ENCODE measurements at places on chromosomes 2 and 18. TPM values are rescaled to one million over a fixed set of nuclear protein-coding genes. Genes with fewer than 3 reads are reported as not detected.

The ARID5A gene
- 27.9 TPM for total RNA-seq

- no peak for DNase-seq
Measured at GRCh38 chr2:84427235-84428138, 31.6 kb downstream of the SUCLG1 start.

The CXCR2 gene
- 0.33 TPM for total RNA-seq

The MOCOS gene
- 14.3 TPM for total RNA-seq

- DNase-seq: no peak
Measured at GRCh38 chr2:22934747-22935146, 450.2 kb upstream of the KLHL29 start.

DNA sequence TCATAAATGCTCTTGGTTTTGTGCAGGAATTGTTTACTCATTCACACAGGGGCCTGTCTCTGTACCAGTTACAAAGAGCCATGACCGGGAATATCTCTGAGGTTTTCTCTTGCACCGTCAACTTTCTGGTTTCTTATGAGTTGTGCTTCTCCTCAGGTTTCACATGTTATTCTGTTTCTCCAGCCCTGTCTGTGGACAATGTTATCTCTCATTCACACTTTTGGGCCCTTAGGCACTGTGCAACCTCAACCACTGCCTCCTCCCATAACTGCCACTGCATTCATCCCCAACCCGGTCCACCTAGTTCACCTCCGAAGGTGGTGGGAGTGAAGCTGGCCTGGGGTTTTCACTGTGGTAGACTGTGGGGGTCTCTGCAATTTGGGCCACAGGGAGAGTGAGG lies 22.5 kb upstream of the NEDD4L start:
- no peak for DNase-seq

DNA sequence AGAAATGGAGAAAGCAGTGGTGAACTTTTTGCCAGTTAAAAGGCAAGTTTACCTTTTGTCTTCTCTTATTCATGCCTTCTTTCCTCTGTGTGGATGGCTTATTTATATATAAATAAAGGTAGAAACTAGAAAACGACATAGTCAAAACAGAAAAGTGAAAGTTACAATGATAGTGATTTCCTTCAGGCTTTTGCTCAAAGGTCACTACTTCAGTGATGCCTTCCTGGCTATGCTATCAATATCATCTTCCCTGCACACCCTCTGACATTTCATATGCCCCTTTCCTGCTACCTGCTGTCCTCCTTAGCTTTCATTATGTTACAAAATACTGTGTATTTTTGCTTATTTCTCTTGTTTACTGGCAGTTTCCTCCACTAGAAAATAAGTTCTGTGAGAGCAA lies 132.0 kb upstream of the NOSTRIN start:
- no peak for DNase-seq

- no peak for DNase-seq
Measured at GRCh38 chr2:73105511-73105971, 7.2 kb downstream of the RAB11FIP5 start.

- no peak for DNase-seq
Measured at GRCh38 chr2:107595749-107596148, 230.9 kb upstream of the RGPD4 start.

DNA sequence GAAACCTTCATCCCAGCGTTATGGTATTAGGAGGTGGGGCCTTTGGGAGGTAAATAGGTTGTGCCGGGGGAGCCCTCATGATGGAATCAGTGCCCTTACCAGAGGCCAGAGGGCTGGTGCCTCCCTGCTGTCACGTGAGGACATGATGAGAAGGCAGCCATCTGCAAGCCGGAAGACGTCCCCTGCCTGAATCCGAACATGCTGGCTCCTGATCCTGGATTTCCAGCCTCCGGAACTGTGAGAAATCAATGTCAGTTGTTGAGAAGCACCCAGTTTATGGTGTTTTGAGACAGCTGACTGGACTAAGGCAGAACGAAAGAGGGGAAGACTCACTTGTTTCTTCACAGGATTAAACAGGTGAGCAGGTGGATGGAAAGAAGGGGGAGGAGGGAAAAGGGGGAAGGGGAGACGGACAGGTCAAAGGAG lies 13.0 kb upstream of the KLF11 start:
- DNase-seq: no peak

The GRB14 gene
- 4.5 TPM for total RNA-seq

The ACTG2 gene
- 73.0 TPM for total RNA-seq

The HOXD9 gene
- 9.7 TPM for total RNA-seq

DNA sequence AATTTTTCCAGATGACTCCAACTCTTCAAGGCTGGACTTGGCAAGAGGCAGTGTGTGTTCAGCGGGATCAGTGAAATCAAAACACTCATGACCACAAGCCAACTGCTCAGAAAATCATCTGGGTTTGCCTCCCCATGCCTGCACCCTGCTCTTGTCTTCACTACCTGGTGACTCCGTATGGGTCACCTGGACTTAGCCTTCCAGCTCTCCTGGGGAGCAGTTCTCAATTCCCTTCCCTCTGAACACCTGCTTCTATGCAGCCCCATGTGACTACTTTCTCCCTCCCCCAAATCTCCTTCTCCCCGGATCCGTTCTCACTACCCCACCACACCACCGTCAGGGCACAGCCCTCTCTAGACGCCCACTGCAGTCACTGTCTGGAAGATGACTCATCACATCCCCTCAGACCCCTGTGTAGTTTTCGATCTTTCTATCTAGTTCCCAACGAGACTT lies 130.2 kb upstream of the ID2 start:
- DNase-seq: peak; percentile 9

The CRYGD gene
- total RNA-seq: 7.3 TPM

- no peak for DNase-seq
Measured at GRCh38 chr2:186195696-186196095, 290.4 kb upstream of the ZC3H15 start.

The CNDP1 gene
- total RNA-seq: 0.15 TPM

GRCh38 chr2:236744716-236745115 lies 175.1 kb downstream of the ACKR3 start:
- DNase-seq: no peak

- no peak for DNase-seq
Measured at GRCh38 chr2:120797421-120798221, 62.0 kb downstream of the GLI2 start.

GRCh38 chr2:136647039-136647438 lies 118.3 kb upstream of the THSD7B start:
- no peak for DNase-seq

DNA sequence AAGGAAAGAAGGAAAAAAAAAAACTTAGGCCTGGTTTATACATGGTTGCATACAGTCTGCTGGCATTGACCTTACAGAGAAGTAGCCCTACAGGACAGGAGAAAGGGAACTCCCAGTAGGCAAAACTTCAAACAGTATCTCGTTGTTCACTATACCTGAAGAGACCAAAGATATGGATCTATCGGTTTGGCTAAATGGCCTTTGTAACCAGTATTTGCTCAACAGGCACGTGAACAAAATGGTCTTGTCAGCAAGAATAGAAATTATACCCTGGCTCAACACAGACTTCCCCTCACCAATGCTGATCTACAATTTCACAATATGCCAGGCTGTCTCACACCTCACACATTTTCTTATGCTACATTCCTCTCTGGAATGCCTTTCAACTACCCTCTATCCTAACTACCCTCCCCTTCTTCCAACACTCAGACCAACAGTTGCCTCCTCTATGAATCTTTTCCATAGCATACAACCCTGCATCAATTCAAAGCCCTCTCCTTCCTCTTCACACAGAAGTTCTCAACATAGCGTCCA lies 13.7 kb downstream of the HYCC2 start:
- no peak for DNase-seq

The ATP6V1B1 gene
- 1.3 TPM for total RNA-seq

GRCh38 chr18:4433717-4434116 lies 21.4 kb downstream of the DLGAP1 start:
- DNase-seq: no peak

- DNase-seq: no peak
Measured at GRCh38 chr2:60319031-60319547, 234.4 kb downstream of the BCL11A start.

DNA sequence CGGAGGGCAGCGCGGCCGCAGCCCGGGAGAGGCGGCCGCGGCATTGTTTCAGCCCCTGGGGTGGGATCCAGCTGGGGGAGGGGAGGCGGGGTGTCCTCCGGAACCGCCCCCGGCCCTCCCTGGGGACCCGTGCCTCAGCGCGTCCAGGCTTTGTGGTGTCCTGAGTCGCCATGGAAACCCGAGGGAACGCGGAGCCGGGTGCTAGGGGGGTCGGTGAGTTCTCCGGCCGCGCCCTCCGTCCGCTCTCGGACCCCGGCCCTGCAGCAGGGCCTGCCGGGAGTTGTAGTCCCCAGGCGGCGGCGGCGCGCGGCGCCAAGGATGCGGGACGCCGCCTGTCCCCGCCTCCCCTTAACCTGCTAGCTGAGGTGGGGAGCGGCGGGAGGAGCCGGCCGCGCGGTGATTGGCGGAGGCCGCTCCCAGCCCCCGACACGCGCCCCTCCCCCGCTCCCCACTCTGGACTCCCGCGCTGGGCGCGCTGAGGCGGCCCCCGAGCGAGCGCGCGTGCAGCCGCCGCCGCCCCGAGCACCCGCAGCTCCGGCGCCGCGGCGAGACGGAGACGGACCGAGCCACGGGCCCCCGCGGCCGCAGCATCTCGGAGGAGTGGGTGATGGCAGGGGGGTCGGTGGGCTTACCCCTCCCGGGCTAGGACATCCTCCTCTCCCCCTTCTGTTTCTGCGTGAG lies at the start of gene DPYSL5:
Gene DPYSL5 (plus strand): TSS at position 478 of the 681 bp plus-strand sequence. CDS start 50,368 bp downstream, outside the sequence.
- peak; percentile 40 for DNase-seq

DNA sequence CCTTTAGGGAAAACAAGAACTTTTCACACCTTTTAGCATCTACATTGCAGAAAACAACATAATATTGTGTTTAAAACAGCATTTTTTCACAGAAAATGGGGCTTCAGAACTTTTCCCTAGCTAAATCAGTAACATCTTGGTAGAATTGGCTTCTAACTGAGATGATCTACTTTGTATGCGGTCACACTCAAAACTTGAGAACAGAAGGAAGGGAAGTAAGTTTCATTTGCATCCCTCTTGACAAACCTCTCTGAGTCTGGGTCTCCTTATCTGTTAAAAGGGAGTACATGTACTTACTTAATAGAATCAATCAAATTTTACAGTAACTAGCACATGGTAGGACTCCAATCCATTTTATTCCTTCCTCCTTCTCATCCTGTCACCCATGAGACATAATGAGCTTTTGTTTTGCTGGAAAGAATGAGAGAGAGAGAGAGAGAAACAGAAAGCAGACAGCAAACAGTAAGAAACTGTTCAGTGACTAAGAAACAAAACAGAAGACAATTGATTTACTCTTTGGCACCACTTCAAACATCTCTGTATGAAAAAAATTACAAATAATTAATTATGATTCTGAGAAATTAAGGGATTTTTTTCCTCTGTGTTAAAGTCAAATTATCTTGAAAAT lies 387.3 kb downstream of the SATB2 start:
- no peak for DNase-seq

DNA sequence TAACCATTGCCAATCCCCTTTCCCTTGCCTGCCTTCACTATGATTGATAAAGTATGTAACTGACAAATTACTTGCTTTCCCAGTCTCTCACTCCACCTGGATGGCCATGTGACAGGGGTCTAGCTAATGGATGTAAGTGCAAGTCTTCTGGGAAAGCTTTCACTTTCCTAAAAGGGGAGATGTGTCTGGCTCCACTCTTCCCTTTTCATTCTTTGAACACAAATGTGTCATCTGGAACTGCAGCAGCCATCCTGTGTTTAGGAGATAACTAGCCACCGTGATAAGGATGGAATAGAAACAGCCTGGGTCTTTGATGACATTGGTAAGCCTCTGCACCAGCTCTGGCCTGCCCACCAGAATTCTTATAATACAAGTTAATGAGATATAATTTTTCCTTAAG lies 38.2 kb downstream of the SNRPD1 start:
- DNase-seq: no peak

GRCh38 chr18:41457765-41458326 lies 497.2 kb upstream of the PIK3C3 start:
- no peak for DNase-seq

Measured in ovary (tissue), 10 donors.